ENCODE measurements at places on chromosomes 11 and 22. TPM values are rescaled to one million over a fixed set of nuclear protein-coding genes. Genes with fewer than 3 reads are reported as not detected.

- H3K27me3 ChIP-seq = no peaks in the 10 kb centered on the region
- no peaks in the 10 kb centered on the region for H3K36me3 ChIP-seq
- DNase-seq = no peak
- H3K4me3 ChIP-seq = no peak overlapping the region
- H3K27ac ChIP-seq = no peak overlapping the region
Observed at GRCh38 chr11:73384872-73385689, 8.9 kb downstream of the RELT start.

- no peaks in the 10 kb centered on the region for H3K4me1 ChIP-seq
- DNase-seq = no peak
- H3K36me3 ChIP-seq = no peaks in the 10 kb centered on the region
- no peak overlapping the region for H3K4me3 ChIP-seq
Observed at GRCh38 chr22:27238935-27239510, 562.5 kb downstream of the MN1 start.

DNA sequence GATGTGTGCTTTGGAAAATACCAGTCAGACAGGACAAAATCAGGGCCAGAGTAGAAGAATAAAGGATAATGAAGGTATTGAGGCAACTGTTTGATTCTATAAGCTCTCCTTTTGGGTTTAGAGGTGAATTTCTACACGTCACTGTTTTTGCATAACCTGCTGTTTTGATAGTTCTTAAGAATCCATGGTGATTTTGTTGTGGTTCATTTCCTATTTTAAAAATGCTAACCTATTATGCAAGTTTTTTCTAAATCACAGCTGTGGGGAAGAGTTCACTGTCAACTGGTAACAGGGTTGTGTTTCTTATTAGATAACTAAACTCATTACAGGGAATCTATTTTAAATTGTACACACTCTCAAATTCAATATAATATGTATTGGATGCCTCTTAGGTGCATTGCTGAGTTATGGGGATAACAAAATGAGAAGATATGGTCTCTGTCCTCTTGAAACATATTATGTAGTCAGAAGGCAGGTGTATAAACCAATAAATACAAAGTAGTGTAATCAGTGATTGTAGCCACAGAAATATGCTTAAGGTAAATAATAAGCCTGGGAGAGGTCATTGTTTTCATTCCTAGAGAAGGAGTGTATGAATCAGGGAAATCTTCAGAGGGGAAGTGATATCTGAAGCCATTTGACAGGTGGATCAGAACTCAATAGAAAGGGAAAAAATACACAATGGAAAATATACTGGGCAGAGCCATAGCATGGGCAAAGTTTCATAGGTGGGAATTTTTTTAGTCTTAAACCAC, 192.5 kb downstream of the FAT3 start:
- no peak overlapping the region for H3K27ac ChIP-seq
- H3K4me1 ChIP-seq = no peaks in the 10 kb centered on the region
- H3K36me3 ChIP-seq = no peaks in the 10 kb centered on the region

DNA sequence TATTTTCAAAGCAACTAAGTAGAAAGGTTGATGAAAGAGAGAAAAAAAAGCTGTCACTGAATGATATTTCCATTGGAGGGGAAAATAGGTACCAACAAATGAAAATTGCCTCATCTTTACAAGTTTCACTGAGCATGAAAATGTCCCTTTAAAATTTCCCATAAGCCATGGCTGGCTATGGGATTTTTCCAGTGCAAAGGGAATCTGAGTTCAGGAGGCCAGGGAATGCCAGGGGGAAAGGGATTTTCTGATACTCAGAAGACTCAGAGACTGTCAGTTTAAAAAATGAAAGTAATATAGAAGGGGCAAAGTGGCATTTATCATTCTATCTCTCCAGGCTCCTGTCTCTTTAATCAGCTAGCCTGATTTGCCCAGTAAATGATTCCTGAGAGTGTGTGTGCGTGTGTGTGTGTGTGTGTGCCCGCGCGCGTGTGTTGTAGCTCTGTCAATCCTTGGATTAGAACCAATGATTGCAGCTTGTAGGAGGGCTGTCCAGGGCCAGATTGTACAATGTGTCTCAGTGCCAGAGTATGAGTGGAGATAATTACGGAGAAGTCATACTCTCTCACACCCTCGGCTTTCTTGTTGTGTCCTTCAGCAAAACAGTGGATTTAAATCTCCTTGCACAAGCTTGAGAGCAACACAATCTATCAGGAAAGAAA, at the start of gene NTM:
TSS of gene NTM (plus strand) at position 526 of the 662 bp plus-strand sequence.
- peaks cover 14% of the 10 kb centered on the region for H3K4me1 ChIP-seq
- peaks cover 21% of the 10 kb centered on the region for H3K27me3 ChIP-seq
- no peaks in the 10 kb centered on the region for H3K36me3 ChIP-seq
- H3K4me3 ChIP-seq = peak within 1 kb of the TSS; percentile 3
- DNase-seq = no peak
- H3K27ac ChIP-seq = no peak within 1 kb of the TSS

OR5J2 gene
- not detected for total RNA-seq

All from endodermal cell (in vitro differentiated cells).